HS-27A (cell line): ENCODE measurements at places on chromosomes 11 and 22.

GRCh38 chr22:29325356-29325755 is 9.9 kb upstream of the RASL10A start:
- no peak for DNase-seq

DNA sequence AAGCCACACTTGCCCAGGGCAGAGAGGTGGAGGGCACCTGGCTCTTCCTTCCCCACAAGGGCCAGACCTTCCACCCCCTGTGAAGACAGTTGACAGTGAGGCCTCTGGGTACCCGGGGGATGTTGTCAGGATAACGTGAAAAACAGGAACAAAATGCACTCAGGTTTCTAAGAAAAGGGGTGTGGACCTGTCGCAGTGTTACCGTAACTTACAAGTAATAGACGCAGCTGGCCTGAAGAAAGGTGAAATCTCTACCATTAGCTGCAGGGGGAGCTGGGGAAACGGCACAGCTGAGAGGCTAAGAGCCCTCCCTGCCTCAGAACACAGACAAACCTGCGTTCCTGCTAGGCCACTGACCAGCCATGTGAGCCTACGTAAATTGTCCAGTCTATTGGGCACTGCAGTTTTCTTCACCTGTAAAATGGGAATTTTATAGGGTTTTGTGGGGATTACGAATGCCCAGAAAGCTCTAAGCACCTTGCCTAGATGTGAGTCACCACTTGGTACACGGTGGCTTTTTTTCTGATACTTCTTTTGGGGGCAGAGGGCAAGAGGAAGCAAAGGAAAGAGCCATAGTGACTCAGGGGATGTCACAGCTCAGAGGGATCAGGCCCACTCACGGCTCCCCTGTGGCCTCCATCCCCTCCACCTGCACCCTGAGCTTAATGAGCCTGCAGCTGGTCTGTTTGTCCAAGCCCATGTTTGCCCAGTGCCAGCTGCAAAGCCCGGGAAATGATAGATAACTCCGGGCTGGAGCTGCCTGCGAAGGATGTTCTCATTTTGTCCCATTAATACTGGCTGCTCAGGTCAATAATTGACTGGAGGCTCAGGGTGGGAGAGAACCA is 18.4 kb upstream of the CABP7 start:
- DNase-seq, result no peak

DNA sequence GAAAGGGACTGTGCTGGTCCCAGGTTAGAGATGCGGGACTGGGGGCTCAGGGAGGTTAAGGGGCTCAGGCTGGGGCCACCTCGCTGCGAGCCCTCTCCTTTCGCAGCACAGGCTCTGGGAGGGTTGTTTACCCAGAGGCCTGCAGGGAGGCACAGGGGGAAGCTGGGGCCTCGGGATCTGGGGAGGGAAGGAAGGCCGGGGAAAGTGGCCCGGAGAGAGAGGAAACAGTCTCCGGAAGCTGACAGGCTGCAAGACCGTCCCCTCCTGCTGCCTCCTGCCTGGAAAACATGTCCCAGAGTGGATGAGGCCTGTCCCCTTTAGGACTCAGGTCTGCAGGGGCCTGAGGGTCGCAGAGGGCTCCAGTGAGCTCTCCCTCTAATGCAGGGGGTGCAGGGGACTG is 45.4 kb downstream of the MYO7A start:
- DNase-seq, result no peak

- no peak for DNase-seq
Observed at GRCh38 chr11:109704432-109704831, 282.4 kb downstream of the C11orf87 start.

DNA sequence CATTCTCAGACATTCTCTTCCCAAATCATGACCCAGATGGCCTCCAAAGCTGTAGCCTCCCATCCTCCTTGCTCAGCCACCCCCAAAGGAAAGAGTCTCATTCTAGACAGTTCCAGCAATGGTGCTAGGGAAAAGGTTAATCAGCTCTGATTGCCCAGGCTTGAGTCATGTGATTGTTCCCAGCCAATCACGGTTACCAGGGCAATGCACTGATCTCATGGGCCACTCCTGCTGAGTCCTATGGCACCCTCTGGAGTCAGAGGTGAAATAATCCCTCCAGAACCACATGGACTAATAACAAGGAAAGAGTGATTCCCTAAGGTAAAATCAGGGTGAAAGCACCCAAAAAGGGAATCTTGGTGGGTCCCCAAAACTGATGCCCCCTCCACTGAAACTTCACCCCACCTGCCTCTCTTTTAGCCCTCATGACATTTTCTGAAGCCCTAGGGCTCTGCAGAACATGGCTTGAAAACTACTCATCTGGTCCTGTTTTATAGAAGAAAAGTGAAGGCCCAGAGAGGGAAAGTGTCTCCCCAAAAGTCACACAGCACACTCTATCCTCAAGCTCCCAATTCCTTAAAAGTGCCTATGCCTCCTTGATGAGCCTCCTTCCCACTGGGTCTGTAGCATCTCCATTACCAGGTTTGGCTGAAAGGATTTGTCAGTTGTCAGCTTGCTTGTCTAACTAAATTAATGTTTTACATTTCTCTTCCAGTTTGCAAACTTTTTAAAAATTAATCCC is 203.7 kb downstream of the MN1 start:
- DNase-seq, result no peak

- no peak for DNase-seq
Observed at GRCh38 chr11:27277843-27278242, 85.2 kb downstream of the CCDC34 start.

- DNase-seq, result no peak
Observed at GRCh38 chr22:49569286-49570031, 258.2 kb downstream of the BRD1 start.

DNA sequence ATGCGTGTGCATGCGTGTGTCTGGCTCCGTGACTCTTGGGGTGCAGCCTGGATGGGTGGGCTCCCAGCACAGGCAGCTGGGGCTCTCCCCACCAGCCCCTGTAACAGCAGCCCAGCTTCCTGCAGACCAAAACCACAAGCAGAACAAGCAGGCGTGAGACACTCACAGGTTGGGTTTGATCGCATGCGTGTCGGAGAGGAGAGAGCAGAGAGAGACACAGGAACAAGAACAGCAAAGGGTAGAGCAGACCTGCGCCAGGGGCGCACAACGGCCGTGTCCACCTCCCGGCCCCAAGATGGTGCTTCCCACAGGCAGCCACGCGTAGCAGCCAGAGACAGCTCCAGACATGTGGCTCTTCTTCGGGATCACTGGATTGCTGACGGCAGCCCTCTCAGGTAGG is at the start of gene CD6:
Gene CD6 (plus strand): TSS at position 161 of the 400 bp plus-strand sequence. CDS start 186 bp downstream, at position 347.
- no peak for DNase-seq

DNA sequence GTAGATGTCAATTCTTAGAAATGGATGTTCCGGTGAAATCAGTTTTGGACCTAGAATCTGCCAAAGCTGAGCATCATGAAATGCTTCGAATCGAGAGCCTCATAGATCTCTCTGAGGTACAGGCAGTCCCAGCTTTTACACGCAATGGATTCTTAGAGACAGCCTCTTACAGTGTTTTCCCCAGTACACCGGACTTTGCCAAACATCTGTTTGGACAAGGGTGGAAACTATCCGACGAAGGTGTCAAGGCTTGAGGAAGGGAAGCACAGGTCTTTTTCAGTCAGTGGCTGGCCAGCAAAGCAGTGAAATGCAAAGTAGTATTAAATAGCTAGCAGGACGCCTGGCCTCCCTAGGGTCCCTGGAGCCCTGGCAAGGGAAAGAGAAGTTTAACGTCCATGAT is 4.9 kb downstream of the GRK3 start:
- DNase-seq, result no peak

DNA sequence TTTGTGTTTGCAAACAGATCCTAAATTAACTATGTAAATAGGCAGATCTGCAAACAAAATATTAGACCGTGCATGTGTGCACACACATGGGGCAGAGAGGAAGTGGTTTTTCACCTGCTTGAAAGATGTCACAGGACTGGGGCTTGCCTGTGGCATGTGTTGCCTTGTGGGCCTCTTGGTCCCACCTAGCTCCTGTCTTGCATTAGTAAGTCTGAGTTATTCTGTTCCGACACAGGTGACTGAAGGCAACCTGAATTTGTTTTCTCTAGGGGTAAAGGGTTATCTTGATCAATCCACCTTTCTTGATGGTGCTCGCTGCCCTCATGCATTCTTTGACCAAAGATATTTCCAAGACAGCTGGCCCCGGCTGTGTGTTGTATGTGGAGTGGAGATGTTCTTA is 667.5 kb downstream of the NTM start:
- no peak for DNase-seq

DNA sequence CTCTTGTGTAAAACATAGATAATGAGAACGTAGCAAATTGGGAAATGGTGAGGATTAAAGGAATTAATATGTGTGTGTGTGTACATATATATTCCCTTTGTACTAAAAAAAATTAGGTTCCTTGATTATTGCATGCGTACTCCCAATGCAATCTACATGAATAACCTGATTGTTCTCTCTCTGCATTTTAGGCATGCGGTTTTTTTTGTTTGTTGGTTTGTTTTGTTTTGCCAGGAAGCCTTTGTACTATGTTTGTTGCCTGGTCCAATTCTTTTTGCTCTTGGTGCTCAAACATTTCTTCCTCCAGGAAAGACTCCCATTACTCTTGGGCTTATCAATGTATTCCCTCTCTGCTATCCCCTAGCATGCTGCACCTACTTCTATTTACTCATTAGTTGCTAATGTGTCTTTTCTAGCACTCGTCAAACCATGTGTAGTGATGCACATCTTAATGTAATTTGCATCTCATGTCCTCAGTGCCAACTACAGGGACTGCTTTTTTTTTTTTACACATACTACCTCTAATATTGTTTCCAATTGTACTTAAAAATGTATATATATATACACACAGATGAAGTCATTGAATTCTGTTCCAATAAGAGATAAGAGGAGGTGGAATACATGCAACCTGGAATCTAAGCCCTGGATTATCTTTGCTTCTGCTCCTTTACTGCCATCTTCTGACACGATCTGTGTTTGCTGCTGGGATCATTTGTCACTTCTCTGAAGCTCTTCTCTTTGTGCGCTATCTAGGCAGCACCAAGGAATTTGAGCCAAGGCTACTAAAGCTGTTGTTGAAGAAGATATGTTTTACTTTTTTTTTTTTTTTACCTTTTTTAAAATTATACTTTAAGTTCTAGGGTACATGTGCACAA is 197.2 kb upstream of the ANO3 start:
- no peak for DNase-seq

- no peak for DNase-seq
Observed at GRCh38 chr11:8532475-8532874, 61.6 kb downstream of the STK33 start.

- no peak for DNase-seq
Observed at GRCh38 chr11:128965485-128965884, 22.8 kb upstream of the TP53AIP1 start.

GRCh38 chr11:101254037-101254436 is 124.4 kb upstream of the PGR start:
- DNase-seq, result no peak

DNA sequence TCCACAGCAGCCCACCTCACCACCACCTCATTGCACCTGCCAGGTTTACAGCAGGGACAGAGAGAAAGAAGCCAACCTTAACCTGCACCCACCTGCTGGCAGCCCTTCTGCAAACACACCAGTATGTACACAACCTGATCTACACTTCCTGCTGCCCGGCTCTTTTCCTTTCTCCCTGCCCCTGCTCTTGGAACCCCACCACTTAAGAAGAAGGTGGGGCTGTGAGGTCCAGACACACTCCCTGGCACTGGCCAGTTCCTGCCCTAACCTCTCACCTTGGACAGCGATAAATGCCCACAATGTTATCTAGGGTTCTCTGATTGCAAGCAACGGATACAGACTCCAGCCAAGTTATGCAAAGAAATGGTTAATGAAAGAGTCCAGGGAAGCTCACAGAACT is 10.8 kb upstream of the SLC35C1 start:
- no peak for DNase-seq

DNA sequence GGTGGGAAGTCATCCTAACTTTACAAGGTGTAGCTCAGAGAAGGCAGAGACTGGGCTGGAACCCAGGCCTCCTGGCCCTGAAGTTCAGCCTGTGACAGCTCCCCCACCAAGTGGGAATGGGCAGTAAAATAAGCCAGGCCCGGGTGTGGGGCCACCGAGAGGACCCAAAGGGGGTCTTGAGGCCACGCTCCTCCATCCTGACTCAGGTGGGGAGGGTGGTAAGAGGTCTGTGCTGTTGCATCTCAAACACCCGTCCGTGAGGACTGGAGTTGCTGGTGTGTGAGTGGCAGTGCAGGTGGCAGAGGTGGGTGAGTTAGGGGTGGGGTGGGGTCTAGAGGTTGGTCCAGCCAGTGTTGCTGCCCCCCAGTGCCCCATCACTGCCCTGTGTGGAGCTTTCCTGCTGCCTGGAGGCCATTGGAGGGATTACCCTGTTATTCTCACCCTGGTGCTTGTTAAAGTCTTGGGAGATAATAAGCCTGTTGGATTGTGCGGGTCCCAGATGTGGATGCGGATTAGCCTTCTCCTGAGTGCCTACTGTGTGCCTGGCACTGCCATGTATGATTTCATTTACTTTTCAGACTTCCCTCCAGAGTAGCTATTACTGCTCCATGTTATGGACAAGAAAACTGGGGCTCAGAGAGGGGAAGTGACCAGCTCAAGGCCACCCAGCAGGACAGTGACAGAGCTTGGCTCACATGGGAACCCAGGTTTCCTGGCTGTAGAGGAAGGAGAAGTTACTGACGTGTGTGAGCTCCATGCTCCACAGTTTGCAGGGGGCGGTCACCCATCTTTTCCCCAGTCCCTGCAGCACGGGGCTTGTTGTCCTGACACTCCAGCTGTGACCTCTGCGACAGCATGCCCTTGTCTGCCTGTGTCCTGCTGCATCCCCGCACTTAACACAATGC is 12.9 kb downstream of the SERPINH1 start:
- DNase-seq, result no peak

GRCh38 chr11:112179601-112180000 is 4.3 kb downstream of the BCO2 start:
- no peak for DNase-seq
